Esophagus mucosa (tissue), 1 donor: ENCODE measurements at places on chromosomes 5 and 9.

- no peak for ATAC-seq
These were observed 14.9 kb downstream of the ADAMTS2 start for GRCh38 chr5:179330186-179330900.

GRCh38 chr5:136629125-136629792 lies 263.9 kb upstream of the TRPC7 start:
- no peak for ATAC-seq

GRCh38 chr9:29799227-29799626 lies 2225.9 kb upstream of the C9orf72 start:
- ATAC-seq: peak; percentile 96

GRCh38 chr5:133383580-133383939 lies 228.8 kb downstream of the FSTL4 start:
- no peak for ATAC-seq

DNA sequence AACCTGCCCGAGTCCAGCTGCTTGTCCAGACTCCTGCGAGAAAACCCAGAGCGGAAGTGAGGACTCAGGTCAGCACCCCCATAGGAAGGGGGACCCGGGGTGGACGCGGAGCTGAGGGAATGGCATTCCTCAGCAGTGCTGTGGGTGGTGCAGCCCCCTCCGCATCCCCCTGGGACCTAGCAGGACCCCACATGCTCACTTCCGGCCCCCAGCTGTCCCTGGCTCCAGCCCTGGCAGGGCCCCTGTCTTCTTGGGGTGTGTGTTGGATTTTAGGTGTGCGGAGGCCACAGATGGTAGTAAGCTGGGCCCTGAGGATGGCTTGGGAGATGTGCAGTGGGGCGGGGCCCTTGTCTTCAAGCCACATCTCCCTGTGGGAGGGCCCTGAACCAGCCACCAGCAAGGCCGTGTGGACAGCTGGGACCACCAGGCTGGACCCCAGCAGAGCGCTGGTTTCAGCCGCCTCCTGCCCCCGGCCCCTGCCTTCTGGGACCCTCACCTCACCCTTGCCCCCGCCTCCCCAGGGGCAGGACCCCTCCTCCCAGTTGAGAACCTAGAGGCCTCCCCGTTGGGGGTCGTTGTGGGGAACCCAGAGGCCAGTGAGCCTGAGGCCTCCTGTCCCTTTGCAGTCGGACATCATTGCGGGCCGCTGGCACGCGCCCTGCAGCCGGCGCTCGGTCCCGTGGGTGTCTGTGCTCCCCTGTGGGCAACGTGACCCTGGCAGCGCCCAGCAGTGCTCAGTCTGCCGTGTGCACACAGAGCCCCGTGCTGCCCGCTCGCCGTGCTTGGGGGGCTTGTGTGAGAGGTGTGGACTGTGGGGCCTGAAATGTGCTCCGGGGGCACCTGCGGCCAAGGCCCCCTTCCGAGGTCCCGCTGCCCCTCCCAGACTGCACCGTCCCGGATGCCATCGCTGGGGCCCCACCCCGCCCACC lies 10.8 kb upstream of the SLC9A3 start:
- no peak for ATAC-seq

GRCh38 chr5:137668637-137669036 lies 67.3 kb downstream of the KLHL3 start:
- ATAC-seq: no peak

- ATAC-seq: no peak
These were observed 42.8 kb downstream of the NEURL1B start for GRCh38 chr5:172683645-172684471.

GRCh38 chr5:179185941-179186411 lies 125.8 kb downstream of the ZNF354C start:
- no peak for ATAC-seq

- ATAC-seq: no peak
These were observed 128.0 kb downstream of the PIP5K1B start for GRCh38 chr9:68832861-68833518.

DNA sequence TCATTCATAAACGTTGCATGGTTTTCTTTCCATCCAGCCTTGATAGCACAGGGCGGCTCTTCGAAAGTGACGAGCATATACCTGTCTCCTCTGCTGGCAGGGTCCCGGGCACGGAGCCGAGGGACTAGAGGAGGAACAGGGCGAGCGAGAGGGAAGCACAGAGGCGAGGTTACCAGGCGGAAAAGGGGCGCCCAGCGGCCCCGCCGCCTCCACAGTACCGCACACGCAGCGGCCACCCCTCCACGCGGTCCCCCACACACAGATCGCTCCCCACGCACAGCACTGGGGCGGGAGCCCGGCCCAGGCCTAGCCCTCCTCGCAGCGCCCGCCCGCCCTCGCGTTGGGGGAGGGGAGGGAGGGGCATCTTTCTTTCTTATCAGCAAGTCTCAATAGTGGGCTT lies 296.6 kb upstream of the DAB2 start:
- no peak for ATAC-seq

GRCh38 chr9:124079176-124079925 lies 67.8 kb downstream of the LHX2 start:
- peak; percentile 19 for ATAC-seq
